ENCODE measurements at places on chromosomes 1 and 21. TPM values are rescaled to one million over a fixed set of nuclear protein-coding genes. Genes with fewer than 3 reads are reported as not detected.

Gene ROR1
- 15.8 TPM for total RNA-seq

Gene CLCA1
- not detected for total RNA-seq

GRCh38 chr1:63343922-63344321 lies 21.6 kb downstream of the FOXD3 start:
- DNase-seq = no peak

- DNase-seq = no peak
These were observed 38.3 kb downstream of the PHC2 start for GRCh38 chr1:33392639-33393038.

DNA sequence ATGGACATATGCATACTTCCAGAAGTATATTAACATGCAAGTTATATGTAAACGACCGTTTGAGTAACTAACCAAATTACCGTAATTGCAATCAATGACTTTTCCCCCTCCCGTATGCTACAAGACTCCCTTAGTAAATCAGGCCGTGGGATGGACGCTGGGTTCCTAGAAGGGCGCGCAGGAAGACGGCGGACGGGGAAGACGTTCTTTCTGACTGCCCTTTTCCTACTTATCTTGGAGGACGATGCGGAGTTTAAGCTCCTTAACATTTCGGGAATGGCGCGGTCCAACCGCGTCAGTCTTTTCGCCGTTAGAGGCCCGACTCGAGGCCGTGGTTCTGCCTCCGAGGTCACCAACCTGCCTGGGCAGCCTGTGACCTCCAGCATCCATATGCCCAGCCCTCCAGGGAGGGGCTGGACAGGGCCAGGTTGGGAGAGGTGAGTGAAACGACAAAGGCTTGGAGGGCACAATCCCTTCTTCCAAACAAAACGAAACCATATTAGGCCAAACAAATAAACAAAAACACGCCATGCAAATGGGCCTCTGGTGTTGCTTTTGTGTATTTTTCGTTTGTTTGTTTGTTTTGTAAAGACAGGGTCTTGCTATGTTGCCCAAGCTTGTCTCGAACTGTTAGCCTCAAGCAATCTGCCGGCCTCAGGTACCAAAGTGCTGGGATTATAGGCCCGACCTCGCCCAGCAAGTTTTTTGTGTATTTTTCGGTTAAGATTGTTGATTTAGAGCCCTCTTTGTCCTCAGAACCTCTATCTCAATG lies 873 bp upstream of the PI4KB start:
- no peak for DNase-seq

DNA sequence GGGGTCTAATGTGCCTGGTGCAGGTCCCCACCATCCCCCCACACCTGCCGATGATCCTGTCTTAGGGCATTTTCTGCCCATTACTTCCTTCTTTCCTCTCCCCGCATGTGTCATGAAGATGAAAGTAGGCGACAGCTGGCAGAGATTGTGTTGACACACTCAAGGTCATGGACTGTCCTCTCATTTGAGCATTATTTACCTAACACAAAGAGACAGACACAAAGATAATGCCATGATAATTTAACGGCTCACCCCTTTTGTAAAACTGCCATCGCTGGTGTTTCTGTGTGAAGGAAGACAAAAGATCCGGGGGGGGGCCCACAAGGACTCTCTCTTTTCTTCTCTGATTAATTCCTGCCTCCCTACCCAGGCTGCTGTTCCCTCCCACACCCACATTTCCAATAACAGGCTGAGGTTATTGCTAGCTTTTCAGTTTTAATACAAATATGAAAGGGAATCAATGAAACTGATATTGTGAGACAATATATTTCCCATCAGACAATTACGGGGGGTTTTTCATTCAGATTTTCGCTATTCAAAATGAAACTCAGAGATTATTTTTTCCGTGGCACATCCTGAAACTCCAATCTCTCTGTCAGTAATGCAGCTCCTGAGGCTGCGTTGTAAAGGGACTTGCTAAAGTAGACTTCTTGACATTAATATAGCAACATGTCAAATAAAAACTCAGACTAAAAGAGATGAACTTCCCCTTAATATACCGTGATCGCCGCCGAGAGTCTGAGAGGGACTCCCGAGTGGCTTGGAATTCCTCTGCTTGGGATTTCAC lies 561.1 kb downstream of the NPHP4 start:
- DNase-seq = no peak

DNA sequence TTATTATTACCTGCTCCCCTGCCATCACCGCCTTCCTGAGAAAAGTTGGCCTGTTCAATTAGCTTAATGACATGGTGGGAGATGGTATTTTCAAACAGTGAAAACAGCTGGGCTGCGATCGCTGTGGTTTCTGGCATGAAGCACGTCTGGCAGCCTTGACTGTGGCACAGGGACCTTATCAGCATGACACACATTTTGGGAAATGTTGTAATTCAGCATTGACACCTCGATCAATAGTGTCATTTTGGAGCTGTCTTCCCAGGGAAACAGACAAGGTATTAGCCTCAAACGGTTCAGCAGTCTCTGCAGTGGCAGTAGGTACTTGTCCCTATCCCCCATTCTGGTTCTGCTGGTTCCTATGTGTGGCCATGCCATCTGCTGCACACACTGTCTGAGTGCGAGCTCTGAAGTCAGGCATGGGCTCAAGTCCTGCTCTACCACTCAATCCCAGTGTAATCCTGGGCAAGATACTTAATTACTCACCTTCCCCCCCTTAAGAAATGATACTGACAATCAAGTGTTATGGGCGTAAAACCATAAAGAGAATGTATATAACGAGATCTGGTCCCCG lies 154.5 kb upstream of the KCND3 start:
- DNase-seq = no peak

- DNase-seq = no peak
These were observed 30.6 kb upstream of the LYPD8 start for GRCh38 chr1:248786156-248786555.

Data from lower lobe of right lung (tissue), 2 donors.